ENCODE measurements at places on chromosomes 5 and 9. TPM values are rescaled to one million over a fixed set of nuclear protein-coding genes. Genes with fewer than 3 reads are reported as not detected.

The MTAP gene
- total RNA-seq: 55.6 TPM

The DDX4 gene
- total RNA-seq: not detected

DNA sequence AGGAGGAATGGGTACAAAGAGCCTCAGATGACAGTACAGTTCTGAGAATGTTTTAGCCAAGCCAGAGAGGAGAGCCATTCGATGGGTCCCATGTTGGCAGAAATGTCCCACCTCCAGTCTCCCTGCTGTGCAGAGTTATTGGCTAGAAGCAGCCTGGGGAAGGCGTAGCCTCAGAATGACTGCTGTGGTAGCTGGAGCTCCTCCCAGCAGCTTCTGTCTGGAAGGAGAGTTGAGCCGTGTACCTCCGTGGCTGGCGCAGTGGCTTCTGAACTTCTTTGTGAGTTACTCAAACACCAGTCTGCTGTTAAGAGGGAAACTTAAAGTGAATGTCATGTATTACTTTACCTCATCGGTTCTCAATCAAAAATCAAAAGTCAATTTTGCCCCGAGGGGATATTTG, 193.3 kb upstream of the SNX2 start:
- no peak overlapping the region for H3K4me3 ChIP-seq
- peaks cover 8% of the 10 kb centered on the region for H3K27me3 ChIP-seq
- no peak overlapping the region for H3K27ac ChIP-seq
- DNase-seq: no peak
- no peaks in the 10 kb centered on the region for H3K4me1 ChIP-seq
- no peaks in the 10 kb centered on the region for H3K36me3 ChIP-seq

- H3K4me1 ChIP-seq: peaks cover 4% of the 10 kb centered on the region
- H3K27ac ChIP-seq: no peak overlapping the region
- no peaks in the 10 kb centered on the region for H3K27me3 ChIP-seq
- H3K4me3 ChIP-seq: no peak overlapping the region
- DNase-seq: no peak
These were observed 28.8 kb downstream of the NSD1 start for GRCh38 chr5:177162379-177162778.

DNA sequence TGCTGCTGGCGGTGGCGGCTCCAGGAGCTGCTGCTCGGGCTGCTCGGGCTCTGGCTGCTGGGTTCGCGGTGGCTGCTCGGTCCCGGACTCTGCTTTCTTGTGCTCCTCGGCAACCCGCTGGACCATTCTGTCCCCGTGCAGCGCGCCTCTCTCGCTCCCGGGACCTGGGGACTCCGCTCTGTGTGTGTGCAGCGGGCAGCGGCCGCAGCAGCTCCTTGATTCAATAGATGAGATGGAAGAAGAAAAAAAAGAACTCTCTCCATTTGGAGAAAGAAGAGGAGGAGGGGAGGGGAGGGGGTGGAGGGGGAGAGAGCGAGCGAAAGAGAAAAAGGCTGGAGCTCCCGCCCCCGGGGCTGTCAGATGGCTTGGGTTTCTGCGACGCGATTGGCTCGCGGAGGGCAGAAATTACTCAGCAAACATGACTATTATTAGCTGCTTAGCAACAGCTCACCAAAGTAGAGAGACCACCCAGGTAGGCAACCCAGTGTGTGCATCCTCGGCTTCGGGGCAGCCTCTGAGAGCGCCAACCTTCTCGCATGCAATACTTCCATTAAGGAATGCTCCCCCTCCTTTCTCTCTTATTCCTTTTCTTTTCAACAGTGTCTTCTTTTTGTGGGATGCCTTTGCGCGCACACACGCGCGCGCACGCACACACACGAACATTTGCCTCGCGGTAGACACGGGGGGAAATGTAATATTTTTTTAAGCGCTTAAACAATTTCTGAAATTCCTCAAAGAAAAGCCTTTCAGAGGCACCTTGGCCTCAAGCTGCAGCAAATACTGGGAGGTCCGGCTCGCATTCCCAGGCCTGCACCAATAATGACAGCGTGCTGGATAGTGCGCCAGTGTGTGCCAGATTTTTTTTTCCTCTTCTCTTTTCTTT, 7.6 kb downstream of the PTCH1 start:
- no peak overlapping the region for H3K27ac ChIP-seq
- peaks cover 35% of the 10 kb centered on the region for H3K4me1 ChIP-seq
- H3K4me3 ChIP-seq: peak overlapping the region; percentile 88
- H3K36me3 ChIP-seq: no peaks in the 10 kb centered on the region

Measured in activated CD4-positive, alpha-beta memory T cell treated with anti-CD3 and anti-CD28 coated beads for 36 hours (primary cell).